ENCODE measurements at places on chromosomes 5 and 9.
A peak's percentile ranks its signal among the peaks of the same experiment; 100 is the strongest.

DNA sequence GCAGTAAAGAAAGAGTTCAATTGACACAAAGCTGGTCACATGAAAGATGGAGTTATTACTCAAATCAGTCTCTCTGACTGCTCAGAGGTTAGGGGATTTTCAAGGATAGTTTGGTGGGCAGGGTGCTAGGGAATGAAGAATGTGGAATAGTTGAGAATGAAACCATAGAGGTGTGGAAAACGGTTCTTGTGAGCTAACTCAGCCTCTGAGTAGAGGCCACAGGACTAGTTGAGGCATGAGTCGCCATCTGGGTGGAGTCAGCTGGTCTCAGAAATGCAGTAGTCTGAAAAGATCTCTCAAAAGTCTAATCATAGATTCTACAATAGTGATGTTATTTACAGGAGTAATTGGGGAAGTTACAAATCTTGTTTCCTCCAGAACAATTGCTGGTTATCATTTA lies 178.9 kb upstream of the SPEF2 start:
- DNase-seq, result no peak

- DNase-seq, result no peak
These were observed 1.0 kb upstream of the MXD3 start for GRCh38 chr5:177312649-177313181.

DNA sequence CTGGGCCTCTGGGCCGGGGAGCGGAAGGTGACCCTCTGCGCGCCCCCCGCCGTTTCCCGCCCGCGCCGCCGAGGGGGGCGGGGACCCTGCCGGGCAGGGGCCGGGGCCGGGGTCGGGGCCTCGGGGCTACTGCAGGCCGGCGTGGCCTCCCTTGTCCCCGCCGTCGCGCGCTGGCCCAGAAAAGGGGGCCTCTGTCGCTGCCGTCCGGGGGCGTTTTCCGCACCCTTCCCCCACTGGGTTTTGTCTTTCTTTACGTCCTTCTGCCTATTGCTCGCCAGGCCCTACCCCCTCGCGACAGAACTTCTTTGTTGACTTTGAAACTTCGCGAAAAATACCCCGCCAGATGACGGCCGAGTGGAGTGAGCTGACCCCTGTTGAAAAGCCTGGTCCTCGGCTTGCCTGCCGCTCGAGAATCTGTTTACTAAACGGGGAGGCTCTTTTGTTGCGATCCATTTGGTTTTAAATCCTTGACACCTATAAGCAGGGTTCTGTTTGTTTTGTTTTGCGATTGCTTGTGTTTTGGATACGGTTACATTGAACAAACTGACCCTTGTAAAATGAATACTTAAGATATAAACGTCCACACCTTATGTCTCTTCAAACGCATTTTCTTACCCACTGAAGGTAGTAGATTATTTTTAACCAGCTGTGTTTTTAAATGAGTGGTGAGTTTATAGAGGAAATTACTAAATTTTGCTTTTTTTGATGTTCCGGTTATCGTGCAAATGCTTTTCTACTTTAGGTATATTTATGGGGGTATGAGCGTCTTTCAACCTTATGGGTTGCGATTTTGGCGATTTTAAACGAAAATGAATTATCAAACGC lies 765 bp downstream of the MARCHF6 start:
- peak; percentile 22 for DNase-seq

- no peak for DNase-seq
These were observed 61.4 kb downstream of the FOXD1 start for GRCh38 chr5:73387149-73387591.

DNA sequence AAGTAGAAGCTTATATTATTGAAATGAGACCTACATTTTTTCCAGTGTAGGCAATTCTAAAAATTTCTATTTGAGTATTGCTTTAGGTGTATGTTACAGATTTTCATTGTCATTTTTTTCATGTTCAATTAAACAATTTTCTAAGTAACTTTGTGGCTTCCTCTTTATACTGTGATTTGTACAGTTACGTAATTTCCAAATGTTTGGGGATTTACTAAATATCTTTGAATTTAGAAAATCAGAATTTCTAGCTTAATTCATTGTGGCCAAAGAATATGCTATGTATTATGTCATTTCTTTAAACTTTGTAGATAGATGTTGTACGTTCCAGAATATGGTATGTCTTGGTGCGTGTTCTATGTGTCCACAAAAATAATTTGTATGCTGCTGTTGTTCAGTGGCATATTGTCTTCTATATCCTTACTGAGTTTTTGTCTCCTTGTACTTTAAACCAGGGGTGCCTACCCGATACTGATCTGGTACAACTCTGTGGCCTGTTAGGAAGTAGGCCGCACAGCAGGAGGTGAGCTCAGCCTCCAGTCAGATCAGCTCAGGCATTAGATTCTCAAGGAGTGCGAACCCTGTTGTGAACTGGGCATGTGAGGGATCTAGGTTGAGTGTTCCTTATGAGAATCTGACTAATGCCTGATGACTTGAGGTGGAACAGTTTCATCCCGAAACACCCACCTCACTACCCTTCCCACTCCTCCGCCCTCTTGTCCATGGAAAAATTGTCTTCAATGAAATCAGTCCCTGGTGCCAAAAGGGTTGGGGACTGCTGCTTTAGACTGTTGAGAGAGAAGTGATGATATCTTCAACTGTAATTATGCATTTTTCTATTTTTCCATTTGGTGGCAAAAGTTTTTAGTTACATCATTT lies 63.5 kb downstream of the UBE2R2 start:
- DNase-seq, result no peak

- DNase-seq, result no peak
These were observed 6.0 kb downstream of the NRARP start for GRCh38 chr9:137295849-137296669.

GRCh38 chr5:179795049-179795862 lies 1.5 kb downstream of the LTC4S start:
- no peak for DNase-seq

DNA sequence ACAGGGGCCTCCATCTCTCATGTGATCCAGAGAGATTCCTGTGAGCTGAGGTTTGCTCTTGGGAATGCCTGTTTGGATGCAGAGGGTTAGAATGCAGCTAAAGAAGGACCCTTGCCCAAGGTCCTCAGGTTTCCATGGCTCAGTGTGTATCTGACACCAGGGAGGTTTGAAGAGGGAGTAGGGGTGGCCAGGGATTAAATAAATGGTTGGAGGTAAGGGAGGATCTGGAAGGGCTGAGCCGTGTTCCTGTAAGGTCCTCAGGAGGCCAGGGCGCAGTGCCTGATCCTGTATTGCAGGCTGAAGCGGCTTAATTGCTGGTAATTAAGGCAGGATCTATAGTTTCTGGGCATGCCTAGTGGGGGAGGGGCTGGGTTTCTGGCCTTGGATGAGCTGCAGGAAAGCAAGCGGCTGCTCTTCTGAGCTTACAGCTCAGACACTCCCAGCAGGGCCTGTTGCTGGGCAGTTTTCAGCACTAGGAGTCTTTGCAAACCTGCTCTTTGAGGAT lies 41.5 kb upstream of the MAP1B start:
- DNase-seq, result no peak

DNA sequence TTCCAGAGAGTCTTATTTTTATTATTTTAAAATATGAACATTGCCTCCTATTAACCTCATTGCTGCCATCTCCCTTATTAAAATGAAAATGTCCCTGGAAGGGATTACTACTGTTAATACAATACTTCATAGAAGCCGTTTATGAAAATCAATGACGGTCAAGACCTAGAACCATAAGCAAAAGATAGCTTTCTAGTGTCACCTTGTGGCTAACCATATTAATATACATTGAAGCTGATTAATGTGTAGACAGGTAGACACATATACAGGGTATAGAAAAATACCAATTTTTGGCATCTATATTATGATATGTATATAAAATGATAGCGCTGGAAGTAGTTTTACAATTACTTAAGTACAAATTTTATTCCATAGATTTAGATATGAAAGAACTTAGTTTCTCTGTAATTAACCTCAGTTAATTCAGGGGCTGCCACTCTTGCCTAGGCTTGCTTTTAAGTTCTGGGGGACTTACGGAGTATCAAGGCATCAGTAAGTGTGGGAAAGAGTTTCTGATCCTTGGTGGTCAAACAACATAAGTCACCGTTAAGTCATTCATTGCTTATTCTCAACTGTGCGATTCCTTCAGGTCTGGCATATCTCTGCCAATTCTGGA lies 2.5 kb upstream of the YTHDC2 start:
- DNase-seq, result no peak

GRCh38 chr5:163407034-163407655 lies 30.2 kb upstream of the CCNG1 start:
- no peak for DNase-seq

DNA sequence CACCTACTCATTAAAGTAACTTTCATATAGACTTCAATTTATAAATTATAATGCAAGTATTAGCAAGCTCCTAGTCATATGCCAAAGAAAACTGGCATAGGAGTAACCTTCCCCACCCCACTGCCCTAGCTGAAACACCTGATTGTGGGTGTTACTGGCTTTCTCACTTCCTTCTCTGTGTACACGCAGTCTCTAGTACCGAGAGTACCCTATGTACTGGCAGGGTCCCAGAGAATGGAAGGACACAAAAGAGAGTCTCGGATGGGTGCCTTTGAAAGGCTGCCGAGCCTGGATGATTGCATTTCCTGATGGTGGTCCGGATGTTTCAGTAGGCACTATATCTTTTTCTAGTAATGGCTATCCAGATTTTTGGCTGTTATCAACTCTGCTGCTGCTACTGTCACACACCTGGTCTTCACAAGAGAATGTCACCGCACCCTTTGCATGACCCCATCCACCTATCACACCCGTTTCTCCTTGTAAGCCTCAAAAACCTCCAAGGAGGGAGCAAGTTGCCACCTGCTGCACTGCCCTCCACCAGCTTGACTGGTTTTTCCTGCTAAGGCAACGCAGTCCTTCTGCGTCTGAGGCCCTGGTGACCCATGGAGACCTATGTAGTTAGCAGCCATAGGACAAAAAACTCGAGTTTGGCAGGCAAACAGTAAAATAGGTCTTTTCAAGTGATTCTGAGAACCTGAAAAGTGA lies 53.8 kb upstream of the CLINT1 start:
- DNase-seq, result no peak

GRCh38 chr5:65654713-65655112 lies 29.9 kb downstream of the SHLD3 start:
- no peak for DNase-seq

- DNase-seq, result no peak
These were observed 100.4 kb upstream of the CHD1 start for GRCh38 chr5:99029172-99029571.

DNA sequence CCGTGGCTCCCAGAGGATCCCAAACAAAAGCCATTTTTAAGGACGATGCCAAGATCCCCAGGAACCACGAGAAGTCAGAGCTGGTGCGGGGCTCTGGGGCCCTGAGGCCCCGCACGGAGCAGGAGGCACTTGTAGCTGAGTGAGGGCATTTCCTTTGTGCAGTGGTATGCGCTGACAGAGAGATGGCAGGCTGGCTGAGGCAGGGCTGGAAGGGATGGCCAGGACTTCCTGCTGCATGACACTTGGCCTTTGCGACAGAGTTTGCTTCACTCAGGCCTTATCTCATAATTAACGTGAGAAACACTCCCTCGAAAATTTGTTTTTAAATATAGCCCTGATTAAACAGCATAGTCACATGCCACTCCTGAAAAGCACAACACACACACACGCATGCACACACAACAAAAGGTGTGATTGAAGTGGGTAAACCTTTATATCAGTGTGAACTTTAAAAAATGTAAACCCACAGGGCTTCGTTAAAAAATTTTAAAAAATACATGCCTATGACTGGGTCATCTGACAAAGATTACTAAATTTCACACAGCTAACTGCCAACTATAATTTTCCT lies 536.6 kb downstream of the PDE4D start:
- DNase-seq, result no peak

DNA sequence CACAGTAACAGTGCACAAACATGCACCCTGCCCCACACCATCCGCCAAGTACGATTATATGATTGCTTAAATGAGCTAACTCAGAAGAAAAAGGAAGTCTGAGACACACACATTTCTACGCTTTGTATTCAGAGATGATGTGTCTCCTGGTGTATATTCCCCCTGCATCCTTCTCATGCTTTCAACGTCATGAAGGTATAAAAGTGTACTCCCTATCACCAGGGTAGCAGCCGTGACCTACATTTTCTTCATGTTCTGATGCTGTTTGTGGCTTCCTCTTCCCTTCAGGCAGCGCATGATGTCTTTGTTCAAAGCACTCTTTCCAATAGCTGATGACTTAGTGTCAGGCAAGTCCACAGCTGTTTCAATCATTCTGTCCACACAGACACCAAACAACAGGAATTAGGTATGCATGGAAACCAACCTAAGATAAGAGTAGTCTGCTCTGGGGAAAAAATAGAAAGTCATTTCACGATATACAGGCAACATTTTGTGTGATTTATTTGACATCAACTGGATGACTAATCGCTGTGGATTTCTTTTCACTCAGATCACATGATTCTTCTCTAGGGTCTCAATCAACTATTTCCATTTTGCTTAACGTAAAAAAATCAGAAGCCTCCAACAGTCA lies 269.4 kb upstream of the PTGER4 start:
- peak; percentile 36 for DNase-seq

DNA sequence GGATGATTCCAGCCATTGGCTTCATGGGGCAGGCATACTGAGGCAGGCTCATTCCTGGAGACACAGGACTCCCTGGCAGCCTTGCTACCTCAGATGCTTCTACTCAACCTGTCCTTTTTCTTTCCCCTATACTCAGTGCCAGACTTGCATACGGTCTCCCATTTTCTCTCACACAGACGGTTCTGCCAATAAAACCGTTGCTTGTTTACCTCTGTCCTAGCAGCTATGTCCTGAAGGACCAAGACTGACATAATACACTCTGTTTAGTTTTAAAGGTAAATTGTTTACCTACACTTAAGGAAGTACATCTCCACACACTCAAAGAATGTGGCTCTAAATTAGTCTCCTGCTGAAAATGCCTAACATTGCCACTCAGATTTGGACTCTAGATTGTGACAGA lies 151.0 kb upstream of the RFX3 start:
- DNase-seq, result no peak

DNA sequence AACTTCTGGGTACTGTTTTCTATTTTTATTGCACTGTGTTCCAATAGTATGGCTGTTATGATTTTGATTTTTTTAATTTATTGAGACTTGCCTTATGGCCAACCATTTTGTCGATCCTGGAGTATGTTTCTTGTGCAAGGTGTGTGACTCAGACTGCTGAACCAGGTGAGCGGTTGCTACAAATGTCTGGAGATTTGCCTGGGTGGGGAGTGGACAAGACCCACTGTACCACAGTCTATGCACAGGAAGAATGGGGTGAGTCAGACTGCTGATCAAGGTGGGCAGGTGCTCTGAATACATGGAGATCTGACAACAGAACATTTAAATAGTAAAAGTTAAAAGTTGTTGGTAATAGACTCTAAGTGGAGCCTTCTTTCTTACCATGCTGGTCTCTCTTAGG lies 609.2 kb downstream of the CSNK1G3 start:
- DNase-seq, result no peak

DNA sequence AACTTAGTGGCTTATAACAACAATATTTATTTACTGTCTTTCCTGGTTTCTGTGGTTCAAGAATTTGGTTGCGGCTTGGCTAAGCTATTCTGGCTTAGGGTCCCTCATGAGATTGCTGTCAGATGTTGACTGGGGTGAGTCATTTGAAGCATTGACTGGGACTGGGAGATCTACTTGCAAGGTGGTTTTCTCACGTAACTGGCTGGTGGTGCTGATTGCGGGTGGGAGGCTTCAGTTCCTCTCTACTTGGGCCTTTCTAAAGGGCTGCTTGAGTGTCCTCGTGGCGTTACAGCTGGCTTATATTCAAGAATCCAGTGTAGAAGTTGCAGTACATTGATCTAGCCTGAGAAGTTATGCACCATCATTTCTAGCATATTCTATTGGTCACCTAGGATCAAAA lies 218.5 kb upstream of the ELAVL2 start:
- no peak for DNase-seq

GRCh38 chr9:4137681-4138099 lies 162.2 kb downstream of the GLIS3 start:
- DNase-seq, result no peak

GRCh38 chr5:67831048-67831447 lies 384.5 kb upstream of the PIK3R1 start:
- DNase-seq, result no peak

Data from activated CD4-positive, alpha-beta T cell treated with anti-CD3 and anti-CD28 coated beads, Interleukin-2, amount 50 U/mL, for 24 hours (primary cell).